ENCODE measurements at places on chromosomes 16 and 17.

DNA sequence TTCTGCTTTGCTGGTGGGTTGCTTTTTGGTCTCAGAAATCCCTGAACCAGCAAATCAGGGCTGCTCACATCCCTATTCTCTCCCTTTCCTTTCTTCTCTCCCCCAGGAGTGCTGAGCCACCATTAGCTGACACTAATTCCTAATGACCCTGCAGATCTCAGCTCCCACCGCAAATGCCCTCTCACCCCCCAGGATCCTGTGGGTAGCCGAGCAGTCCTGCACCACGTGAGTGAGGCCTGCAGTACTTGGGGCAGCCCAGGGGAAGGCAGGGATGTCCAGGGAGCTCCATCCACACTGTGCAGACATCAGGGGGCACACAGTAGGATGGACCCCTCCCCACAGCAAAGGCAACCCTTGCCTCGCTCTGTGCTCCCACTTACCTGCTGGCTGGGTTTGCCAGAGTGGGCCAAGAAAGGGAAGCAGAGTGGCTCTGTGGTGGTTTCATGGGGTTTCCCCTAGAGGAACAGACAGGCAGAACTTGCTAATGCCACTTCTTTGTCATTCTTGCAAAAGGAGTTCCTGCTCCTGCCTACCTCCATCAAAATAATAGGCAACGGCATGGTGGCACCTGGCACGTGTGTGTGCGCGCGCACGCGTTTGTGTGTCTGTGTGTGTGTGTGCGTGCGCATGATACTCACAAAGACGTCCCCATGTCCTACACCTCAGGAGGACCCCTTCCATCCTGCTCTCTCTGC is 135.6 kb downstream of the GAS7 start:
- DNase-seq, result peak; percentile 36

DNA sequence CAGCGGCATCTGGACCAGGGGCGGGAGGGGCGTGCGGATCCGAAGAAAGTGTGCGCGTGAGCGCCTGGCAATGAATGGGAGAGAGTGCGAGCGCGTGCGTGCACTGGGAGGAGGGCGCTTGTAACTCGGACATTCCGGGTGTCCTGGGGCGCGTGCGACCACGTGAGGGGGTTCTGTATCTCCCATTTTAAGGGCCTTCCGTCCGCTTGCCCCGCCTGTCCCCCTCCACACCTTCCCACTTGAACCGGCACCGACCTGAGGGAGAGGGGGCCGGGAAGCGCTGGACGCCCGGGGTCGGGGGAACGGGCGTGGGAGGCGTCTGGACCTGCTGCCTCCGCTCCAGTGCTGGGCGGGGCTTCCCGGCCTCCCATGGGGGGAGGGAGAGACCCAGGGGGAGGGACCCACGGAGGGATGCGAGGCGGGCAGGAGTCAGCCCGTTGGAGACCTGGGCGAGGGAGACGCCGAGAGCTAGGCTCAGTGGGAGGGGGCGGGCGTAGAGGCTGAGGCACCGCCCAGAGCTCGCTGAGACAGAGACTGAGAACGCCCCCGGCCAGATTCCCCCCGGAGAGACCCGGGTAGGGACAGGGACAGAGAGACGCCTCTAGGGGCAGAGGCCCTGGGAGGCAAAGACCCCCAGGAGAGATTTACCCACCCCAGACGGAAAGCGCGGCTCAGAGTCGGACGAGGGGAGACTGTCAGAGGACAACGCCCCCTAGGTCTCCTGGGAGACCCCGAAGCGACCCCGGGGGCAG is at the start of gene KREMEN2:
Gene KREMEN2, plus strand, starts transcription at position 553 of the 752 bp plus-strand sequence. CDS start 246 bp downstream, outside the sequence.
- DNase-seq, result peak; percentile 94

DNA sequence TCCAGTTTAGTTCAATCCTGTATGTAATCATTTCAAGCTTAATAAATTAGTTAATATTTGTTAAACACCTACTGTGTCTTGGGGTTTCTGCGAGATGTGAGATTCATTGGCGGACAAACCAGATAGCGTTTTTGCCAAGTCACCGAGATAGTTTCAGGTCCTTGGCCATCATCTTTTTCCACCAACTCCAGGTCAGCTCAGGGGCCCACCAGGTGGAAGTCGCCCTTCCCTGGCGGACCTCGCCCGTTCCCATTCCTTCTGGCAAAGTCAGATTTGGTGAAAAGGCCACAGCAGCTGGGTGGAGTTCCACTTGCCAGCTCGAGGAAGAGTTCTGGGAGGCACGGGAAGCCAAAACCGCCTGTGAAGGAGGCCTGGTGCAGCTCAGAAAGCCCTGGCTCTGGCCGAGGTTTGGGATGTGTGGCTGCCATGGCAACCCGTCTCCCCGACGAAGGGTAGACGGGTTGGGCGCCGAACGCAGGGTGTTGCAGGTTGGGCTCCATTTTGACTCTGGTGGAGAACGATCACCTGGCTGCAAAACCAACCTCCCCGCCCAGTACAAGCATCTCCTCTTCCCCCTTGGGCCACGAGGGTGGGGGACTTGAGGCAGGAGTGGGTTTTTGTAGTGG is 39.5 kb downstream of the CMIP start:
- peak; percentile 64 for DNase-seq

- DNase-seq, result no peak
Measured at GRCh38 chr16:84036982-84037425, 5.6 kb downstream of the SLC38A8 start.

DNA sequence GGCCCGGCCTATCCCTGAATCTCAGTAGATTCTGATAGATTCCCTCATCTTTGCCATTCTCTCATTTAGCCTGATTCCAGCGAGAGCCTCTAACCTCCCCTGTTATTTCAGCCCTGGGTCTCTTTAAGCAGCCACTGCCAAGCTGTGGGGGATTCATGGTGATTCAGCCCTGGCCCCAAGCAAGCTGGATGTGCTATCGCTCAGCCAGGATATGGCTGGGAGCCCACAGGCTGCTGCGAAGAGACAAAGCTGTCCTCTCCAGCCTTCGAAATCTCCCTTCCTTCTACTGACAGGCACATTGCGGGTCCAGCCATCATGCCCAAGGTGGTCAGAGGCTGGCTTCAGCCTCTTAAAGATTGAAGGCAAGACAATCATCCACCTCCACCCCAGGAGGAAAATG is 394.1 kb downstream of the SOX9 start:
- no peak for DNase-seq

GRCh38 chr17:48030531-48030930 is 7.1 kb downstream of the COPZ2 start:
- DNase-seq, result no peak

GRCh38 chr17:55437159-55437605 is 15.5 kb upstream of the MMD start:
- no peak for DNase-seq

DNA sequence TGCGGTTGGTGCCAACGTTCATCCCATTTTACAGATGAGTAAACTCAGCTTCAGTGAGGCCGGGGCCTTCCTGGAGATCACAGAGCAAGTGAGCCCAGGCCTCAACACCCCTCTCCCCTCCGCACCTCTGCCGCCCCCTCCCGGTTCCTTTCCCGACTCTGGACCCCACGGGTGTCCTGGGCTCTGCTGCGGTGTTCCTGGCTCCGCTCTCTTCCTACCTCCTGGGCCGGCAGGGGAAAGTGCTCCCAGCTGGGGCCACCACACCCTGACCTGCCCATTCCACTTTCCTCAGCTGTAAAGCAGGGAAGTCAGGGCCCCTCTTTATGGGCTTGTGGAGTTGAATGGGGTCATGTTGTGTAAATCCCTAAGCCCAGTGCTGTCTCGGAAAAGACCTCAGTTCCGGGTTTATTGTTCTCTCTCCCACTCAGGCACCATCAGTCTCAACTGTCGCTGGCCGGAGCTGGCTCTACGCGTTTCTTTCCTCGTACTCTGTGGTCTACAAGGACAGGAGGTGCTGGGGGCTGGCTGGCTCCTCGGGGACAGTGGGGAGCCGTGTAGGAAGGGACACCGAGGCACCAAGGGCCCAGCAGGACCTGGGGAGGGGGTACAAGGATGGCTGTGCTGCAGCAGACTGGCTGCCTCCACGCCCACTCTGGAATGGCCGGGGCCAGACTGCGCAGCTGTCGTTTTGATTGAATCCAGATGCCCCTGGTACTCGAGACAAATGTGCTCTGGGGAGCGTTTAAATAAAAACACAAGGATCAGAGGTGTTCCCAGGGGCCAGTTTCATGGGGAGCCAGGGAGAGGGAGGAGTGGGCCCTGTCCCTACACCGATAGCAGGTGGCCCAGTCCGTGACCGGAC is 21.7 kb upstream of the ACSF3 start:
- DNase-seq, result no peak

GRCh38 chr17:57195785-57196460 is 60.4 kb upstream of the MSI2 start:
- DNase-seq, result no peak

DNA sequence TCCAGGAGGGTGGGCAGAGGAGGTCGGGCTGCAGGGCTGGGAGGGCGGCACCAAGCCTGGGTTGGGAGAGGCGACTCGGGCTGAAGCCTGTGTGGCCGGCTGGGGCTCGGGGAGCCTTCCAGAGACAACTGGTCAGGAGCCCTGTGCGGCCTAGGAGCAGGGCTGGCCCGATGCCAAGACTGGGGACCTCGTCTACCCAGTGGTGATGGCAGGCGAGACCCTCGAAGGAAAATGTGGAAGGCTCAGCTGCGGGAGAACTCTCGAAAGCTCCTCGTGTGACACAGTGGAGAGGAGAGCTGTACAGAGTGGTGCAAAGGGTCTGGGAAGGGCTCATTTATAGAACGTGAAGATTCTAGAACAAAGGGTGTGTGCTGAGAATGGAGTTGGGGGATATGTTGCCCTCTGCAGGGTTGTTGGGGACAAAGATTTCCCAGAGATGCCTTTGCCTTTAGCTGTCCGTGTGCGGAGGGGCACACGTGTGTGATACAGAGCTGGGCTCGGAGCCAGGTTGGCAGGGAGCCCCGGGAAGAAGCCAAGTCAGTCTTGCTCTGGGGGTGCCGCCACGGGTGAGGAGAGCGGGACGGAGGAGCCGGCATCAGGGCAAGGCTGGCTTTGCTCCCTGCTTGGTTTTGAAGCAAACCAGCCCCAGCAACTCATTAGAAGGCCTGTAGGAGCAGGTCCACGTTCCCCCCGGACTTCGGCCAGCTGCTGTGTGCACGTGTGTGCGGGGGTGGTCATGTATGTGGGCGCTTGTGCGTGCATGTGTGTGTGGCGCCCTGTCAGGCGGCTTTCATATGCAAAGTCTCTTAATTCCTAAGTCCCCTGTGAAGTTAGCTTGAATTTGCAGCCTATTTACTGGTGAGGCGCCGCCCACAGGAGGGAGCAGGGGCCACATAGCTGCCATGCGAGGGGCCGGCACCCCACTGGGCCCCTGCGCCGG is 132.4 kb upstream of the CHMP6 start:
- DNase-seq, result peak; percentile 89

GRCh38 chr16:28986046-28986445 is 1.2 kb downstream of the LAT start:
- DNase-seq, result peak; percentile 20

DNA sequence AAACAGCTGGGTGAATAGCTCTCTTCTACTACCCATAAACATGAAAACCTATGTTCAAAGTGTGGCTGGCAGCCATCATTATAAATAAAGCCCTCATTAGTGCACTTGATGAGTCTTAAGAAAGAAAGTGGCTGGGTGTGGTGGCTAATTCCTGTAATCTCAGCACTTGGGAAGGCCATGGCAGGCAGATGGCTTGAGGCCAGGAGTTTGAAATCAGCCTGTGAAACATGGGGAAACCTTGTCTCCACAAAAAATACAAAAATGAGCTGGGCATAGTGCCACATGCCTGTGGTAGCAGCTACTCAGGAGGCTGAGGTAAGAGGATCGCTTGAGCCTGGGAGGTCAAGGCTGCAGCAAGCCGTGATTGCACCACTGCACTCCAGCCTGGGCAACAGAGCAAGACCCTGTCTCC is 28.3 kb upstream of the APPBP2 start:
- DNase-seq, result no peak

- no peak for DNase-seq
Measured at GRCh38 chr17:7250695-7251627, 573 bp downstream of the CTDNEP1 start.

- peak; percentile 85 for DNase-seq
Measured at GRCh38 chr16:31201582-31202413, 762 bp downstream of the PYCARD start.
